Ecto neural progenitor cell (in vitro differentiated cells): ENCODE measurements at places on chromosomes 1 and 21.
A peak's percentile ranks its signal among the peaks of the same experiment; 100 is the strongest.

- no peak for DNase-seq
Measured at GRCh38 chr1:40847023-40847745, 15.0 kb downstream of the CITED4 start.

DNA sequence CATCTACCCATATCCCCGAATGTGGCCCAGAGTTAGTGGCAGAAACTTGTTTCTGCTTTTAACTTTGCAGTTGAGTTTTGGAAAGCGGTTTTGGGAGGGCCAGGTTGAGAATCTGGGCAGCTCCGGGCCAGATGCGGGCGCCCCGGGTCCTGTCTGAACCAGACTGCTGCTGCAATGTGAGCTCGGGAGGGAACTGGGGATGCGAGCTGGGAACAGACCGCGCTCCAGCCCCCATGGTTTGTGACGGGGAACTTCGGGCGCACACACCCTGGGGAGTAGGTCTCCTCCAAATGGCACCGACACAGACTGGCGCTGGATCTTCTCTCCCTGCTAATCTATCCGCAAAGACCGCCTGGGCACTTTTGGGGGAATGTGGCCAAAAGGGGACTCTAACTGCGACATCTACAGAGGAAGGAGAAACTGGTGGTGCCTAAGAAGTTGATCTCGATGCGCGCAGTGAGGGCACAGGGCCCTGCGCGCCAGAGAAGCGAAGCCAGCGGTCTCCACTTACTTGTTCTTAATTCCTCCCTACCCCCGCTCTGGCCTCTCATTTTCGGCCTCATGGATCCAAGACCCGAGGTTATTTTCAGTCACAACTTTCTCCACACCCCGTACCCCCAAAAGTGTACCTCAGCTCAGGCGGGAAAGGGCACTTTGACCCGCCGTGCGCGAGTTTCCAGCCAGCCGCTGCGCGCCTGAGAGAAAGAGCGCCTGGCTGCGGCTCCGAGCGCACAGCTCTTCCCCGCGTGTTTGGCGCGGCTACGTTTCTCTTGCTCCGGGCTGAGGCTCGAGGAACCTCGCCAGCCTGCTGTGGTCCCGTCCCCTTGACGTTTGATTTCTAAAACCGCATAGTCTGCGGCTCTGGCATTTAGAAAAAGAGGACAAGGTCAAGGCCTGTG lies 411.0 kb upstream of the ESRRG start:
- peak; percentile 64 for DNase-seq

- DNase-seq = no peak
Measured at GRCh38 chr1:73766786-73767348, 431.1 kb downstream of the LRRIQ3 start.

DNA sequence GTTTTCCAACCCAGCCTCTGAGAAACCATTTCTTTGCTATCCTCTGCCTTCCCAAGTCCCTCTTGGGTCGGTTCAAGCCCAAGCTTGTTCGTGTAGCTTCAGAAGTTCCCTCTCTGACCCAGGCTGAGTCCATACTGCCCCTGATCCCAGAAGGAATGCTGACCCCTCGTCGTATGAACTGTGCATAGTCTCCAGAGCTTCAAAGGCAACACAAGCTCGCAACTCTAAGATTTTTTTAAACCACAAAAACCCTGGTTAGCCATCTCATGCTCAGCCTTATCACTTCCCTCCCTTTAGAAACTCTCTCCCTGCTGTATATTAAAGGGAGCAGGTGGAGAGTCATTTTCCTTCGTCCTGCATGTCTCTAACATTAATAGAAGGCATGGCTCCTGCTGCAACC lies 23.8 kb downstream of the EIF2D start:
- no peak for DNase-seq

- no peak for DNase-seq
Measured at GRCh38 chr1:180233191-180234011, 3.3 kb downstream of the LHX4 start.

- DNase-seq = no peak
Measured at GRCh38 chr1:209454340-209454994, 129.0 kb upstream of the CAMK1G start.

- no peak for DNase-seq
Measured at GRCh38 chr1:109786531-109787021, 22.9 kb upstream of the EPS8L3 start.

DNA sequence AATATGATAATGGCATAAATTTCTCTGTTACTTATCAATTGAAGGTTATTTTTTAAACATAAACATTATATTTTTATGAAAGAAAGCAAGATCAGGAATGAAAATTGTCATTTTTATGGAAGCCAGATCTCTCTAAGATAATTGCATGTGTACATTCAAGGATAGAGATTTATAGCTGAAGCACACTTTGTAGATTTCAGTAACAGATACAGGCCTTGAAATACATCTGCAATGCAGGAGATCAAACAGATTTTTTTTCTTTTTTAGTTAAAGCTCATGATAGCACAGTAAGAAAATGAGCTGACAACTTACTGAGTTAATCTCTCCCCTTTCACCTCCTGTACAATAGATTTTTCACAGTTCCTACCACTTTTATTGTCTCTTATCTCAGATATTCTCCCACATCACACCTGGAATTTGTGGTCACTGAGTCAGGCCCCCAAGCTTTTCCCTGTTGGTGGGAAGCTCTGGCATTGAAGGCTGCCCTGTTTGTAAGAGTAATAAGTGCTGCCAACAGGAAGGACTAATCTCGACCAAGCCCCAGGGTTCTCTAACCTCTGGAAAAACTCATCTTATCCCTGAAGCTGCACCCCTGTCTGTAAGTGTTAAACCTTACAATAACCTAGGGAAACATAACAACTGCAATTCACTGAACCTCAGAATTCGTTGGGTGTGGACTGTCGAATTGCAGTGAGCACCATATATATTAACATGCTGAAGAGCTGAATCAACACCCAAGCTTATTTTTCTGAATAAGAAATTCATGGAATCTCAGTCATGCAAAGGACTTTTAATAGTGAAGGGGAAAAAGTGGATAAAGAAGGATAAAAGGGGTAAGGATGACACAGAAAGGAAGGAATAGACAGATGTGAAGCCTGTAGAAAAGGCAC lies 599.0 kb downstream of the LMO4 start:
- DNase-seq = no peak

DNA sequence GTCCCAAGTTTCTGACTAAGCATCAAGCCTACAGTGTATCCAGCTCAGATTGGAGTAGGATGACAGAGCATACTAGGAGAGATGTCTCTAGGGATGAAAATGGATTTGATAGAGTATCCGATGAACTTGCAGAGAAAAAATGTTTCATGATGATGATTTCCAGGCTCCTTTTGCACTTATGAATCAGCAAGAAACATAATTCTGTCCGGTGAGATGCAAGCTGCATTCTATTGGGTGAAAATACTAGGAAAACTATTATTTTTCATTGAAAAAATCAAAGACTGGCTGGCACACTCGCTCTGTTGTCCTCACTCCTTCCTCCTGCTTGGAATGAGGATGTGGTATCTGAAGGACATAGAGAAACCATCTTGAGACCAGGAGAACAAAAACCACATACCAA lies 35.4 kb upstream of the RAB3GAP2 start:
- no peak for DNase-seq

DNA sequence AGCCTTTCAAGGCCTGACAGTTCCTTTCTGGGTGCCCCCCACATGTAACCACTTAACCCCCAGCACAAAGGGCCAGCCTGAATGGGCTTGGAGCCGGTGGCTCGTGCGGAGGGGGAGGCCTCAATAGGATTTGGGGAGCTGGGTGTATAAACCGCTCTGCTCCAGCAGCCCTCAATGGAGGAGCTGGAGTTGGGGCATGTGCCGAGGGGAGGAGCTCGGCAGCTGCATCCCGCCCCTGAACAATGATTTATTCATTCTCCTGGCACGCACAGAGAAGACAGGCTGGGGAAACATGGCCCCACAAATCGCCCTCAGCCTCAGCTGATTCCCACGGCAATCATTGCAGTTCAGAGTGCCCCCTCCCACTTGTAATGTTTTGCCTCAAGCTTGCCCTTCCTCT lies 6.9 kb upstream of the C1orf216 start:
- DNase-seq = no peak

DNA sequence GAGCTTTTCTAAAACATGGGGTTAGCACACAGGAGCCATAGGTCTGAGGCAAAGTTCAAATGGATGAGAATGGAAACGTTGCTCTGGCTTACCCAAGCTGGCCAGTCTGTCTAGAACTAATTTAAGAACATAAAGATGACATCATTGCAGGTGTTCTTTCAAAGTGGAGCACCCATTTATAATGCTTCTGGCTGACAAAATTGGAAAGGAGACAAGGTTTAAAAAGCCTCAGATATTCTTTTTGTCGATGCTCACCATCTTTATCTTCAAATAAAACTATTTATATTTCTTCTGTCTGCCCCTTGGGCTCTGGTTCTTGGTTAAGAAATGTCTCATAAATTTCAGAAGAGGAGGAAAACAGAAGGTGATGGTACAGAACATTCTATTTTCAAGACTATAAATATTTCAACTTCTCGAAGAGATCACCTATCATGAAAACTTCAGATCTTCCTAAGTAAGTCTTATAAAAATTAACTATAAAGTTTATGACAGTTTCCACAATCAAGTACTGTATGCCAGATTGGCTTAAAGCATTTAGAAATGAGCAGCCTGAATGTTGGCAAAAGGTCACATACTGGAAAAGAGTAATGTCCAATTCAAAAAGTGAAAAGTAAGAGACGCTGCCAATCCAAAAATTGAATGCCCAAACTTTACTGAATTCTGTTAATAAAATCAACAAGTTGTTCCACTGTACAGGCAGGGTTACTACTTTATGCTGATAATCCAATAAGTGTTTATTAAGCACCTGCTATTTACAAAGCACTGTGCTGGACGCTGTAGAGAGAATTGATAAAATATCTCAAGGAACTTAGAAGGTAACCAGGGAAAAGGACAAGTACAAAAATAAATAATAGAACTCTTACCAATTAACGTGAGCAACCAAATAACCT lies 92.0 kb downstream of the ETS2 start:
- no peak for DNase-seq

DNA sequence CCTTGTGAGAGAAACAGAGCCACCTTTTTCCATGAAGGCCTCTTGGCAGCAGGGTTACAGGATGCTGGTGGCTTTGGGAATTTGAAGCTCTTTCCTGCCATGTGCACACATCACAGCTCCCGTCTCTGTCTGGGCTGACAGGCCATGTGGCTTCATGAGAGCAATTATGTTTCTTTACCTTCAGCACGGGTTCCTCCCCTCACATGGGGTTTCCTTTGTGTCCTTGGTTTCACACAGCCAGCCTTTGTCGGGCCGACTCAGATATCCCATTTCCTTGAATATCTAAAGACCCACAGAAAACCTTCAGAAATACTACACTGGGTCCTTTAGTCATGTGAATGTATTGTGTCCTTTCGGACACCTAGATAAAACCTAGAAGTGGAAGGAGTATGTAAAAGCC lies 7.1 kb downstream of the CLIC6 start:
- DNase-seq = no peak

GRCh38 chr1:164495905-164496304 lies 63.1 kb upstream of the PBX1 start:
- no peak for DNase-seq

- no peak for DNase-seq
Measured at GRCh38 chr1:224490549-224491537, 56.2 kb upstream of the WDR26 start.

DNA sequence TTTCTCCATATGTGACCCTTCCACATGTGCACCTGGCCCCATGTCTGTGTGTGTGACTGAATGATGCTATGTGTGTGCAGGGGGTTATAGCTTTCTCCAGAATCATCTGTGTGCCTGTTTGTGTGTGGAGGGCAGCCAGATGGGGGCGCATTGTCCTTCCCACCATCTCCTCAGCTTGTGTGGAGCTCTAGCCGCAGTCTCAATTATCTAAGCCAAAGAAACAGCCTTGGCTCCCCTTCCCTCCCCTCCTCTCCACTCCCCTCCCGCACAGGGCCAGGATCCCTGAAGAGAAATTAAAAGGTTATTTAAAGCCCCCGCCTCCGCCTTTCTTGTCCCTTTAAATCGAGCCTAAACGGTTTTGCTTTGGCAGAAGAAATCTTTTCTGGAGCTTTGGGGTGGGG lies 1.8 kb upstream of the DMBX1 start:
- peak; percentile 82 for DNase-seq

GRCh38 chr1:182392050-182393028 lies 749 bp upstream of the GLUL start:
- no peak for DNase-seq

DNA sequence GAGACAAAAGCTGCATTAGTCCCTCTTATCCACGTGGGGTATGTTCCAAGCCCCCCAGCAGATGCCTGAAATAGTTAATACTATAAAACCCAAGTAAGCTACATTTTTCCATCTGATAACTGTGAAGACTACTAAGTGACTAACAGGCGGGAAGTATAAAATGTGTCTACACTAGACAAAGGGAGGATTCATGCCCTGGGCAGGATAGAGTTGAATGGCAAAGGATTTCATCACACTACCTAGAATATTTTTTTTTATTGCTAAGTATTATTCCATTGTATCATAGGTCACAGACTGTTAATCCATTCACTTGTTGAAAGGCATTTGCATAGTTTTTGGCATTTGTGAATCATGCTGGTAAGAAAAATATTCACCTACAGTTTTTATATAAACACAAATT lies 26.4 kb upstream of the CFHR4 start:
- no peak for DNase-seq

DNA sequence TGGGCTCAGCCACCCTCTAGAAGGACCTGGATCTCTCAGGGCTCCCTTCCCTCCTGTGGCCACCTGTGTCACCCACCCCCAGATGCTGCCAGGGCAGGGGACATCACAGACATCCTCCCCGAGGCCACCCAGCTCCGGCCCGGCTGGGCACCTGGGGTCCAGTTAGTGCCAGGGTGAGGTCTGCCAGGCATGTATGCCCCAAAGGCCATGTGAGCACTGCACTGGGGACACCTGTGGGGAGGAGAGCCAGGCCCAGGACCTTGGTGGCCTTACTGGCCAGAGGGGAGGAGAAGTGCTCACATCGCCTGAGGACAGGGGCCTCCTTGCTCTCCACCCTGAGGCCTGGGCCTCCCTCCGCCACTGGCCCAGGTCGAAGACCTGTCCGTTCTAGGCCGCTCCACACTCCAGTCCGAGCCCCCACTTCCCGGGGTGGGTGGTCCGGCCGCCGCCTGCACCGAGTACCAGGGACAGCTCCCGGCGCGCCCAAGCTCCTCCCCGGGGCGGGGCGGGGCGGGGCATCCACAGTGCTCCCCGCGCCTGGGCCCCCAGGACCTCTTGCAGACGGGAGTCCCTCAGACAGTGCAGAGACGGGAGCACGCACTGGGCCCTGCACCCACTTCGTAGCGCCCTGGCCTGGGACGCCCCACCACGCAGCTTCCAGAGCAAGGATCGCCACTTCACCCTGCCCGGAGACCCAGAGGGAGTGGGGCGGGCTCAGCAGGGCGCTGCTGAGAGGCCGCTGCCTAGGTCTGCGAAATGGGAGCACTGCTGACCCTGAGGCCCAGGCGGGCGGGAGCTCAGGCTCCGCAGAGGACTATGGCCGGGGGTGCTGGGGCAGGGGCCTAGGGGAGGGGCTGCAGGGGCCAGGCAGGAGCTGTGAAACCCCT lies 34.3 kb upstream of the CCDC27 start:
- DNase-seq = peak; percentile 85

DNA sequence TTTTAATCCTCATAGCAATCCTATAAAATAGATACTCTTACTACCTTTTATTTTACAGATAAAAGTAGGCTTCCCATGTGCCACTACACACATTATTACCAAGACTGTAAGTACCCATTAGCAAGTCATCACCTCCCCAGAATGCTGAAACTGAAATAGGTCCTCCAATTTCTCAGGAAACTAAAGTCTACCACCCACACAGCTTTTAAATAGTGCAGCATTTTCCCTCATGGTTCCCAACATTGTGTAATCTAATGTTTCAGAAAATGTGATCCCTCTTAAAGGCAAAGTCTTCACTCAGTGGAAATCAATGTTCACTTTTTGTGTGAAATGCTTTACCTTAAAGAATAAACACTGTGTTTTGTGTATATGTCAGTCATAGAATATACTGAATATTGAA lies 356.5 kb downstream of the GPATCH2 start:
- no peak for DNase-seq

GRCh38 chr1:195064358-195064757 lies 1543.9 kb downstream of the KCNT2 start:
- DNase-seq = no peak
